Activated T-cell treated with anti-CD3 and anti-CD28 coated beads for 1 hour (primary cell): ENCODE measurements at places on chromosomes 5 and 9.

- no peak for DNase-seq
These were observed 103.7 kb upstream of the ITGA1 start for GRCh38 chr5:52684051-52684450.

DNA sequence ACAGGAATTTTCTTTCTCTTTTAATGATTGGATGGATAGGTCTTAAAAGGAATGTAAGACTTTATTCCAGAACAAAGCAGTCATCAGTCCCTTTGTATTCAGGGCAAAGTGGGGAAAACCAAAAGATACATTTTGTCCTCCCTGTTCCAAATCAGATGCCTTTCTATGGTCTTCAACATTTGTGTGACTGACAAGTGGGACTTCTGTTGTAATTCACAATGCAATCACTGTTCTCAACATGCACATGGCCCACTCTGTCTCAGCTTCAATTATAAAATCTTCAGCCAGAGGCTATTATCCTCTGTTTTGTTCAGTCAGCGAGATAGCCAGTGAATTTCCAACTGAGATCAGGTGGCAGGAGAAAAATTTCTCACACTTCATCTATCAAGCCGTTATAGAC is 95.5 kb upstream of the ERBIN start:
- no peak for DNase-seq

GRCh38 chr5:122262103-122262502 is 49.9 kb upstream of the SNCAIP start:
- no peak for DNase-seq

- DNase-seq, result no peak
These were observed 3.8 kb downstream of the FOXD1 start for GRCh38 chr5:73444499-73445438.

GRCh38 chr5:172505845-172506244 is 51.5 kb upstream of the SH3PXD2B start:
- DNase-seq, result no peak

DNA sequence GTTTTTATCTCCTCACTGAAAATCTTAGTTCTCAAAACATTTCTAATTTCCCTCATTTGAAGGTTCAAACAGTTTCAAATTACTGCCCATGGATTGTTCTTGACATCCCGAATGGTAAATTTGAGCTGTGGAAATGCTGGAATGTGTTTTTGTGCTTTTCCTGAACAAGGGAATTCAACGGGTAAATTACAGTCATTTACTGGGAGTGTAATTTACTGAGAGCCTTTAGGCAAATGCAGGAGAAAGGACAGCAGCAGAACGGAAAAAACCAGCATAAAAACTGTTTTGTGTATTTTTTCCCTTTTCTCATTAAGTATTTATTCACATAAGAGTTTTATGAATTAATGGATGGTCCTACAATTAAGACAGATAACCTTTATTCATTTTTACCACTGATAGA is 139.2 kb downstream of the PBX3 start:
- no peak for DNase-seq

GRCh38 chr9:98594546-98595160 is 114.1 kb downstream of the GABBR2 start:
- no peak for DNase-seq

- no peak for DNase-seq
These were observed 379.8 kb downstream of the SPOCK1 start for GRCh38 chr5:137119321-137119720.
